CD8-positive, alpha-beta T cell (primary cell): ENCODE measurements at places on chromosomes 4 and X.

DNA sequence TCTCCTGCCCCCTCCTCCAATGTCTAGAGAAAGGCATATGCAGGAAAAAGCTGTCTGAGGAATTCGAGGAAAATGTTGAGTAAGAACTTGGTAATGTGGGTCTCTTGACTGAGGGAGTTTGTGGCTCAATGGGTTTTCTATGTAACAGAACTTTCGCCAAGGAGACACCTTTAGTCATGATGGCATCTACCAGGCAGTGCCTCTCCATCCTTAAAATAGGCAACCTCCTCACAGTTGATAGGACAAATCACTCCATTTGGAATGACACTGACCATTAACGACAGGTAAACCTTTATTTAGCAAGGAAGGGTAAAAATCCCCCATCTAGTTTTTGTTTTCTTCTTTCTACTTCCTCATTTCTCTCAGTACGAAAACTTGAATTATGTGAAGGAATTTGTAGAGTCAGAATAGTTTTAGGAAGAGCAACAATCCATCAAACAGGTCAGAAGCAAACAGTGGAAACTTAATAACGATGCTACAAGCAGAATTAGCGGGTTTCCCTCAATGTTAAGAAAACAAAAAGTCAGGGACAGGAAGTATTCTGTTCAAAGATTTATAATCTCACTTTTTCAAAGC lies 2.7 kb downstream of the GSX2 start:
- DNase-seq = no peak

- peak; percentile 2 for DNase-seq
Measured at GRCh38 chrX:139739138-139739537, 31.2 kb upstream of the MCF2 start.

GRCh38 chrX:153925739-153926551 lies at the start of gene ARHGAP4:
ARHGAP4 (minus strand) TSS chrX:153926264; CDS start chrX:153926202, 62 bp downstream.
- peak; percentile 73 for DNase-seq

DNA sequence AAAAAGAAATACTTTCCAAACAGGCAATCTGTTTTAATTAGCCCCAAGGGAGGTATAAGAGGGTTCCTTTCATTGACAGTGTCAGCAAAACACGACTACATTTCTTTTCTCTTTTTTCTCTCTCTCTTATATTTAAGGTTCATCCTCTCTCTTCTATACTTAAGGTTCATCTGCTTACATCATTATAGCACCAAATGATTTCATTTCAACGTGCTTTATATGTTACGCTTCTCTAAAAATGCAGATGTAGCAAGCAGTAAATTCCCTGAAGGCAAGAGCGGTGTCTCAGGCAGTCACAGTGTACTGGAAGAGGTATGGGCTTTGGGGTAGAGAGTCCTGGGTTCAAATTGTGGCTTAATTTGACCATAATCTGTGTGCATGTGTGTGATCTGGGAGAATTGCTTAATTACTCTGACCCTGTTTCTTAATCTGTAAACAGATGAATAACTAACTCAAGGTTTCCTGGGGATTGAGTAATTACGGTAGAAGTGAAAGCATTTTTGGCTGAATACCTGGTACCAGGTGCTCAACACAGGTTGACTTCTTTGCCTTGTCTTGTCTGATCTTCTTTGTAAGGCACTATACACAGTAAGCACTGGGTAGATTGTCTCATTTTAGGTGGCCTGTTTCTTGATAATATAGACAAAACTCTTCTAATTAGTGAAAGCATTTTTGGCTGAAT lies 180.8 kb downstream of the SPRY1 start:
- DNase-seq = no peak

- DNase-seq = no peak
Measured at GRCh38 chrX:154749856-154750255, 1.0 kb downstream of the GAB3 start.

GRCh38 chr4:33063241-33063640 lies 2343.1 kb downstream of the PCDH7 start:
- no peak for DNase-seq

DNA sequence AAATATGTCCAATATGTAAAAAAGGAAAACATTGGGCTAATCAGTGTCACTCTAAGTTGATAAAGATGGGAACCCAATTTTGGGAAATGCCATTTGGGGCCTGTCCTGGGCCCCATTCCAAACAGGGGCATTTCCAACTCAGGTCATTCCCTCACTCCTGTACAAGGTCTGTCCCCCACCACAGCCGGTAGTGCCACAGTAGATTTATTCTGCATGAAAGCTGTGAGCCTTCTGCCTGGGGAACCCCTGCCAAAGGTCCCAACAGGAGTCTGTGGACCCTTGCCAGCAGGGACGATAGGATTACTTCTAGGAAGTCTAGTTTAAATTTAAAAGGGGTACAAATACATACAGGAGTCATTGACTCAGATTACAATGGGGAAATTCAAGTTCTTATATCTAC lies 317.6 kb upstream of the GNPDA2 start:
- no peak for DNase-seq

DNA sequence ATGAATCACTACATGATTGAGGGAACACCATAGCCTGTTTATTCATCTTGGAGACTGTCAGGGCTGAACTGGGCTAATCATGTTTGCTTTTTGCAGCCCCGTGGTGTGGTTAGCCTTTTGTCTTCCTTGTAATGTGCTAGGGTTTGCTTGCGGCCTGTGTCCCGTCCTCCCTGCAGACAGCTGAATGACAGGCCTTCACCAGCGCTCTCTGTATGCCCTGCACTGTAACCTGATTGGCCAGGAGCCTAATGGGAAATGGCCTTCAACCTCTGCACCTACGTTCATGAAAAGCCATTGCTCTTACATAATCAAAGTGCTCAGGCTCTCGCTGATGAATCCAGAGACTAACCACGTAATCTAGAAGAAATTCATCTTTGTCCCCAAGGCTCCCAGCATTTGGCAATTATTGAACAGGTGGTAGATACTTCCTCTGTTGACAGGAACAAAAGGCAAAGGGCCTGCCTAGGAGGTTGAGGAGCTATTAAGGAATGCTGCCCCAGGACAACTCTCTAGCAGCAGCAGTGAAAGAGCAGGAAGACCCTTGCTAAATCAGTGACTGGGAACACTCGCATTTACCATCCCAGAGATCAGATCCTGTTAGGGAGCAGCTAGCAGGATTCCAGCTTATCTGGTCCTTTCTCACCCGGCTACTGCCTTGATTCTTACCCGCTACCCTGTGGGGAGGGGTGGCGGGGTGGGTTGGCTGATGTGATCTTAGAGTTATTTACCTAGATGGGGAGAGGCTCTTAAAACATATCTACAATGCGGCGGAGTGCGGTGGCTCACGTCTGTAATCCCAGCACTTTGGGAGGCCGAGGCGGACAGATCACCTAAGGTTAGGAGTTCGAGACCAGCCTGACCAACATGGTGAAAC lies 42.3 kb upstream of the FAT1 start:
- DNase-seq = no peak

GRCh38 chr4:139402436-139402835 lies 51.5 kb upstream of the RAB33B start:
- DNase-seq = no peak

DNA sequence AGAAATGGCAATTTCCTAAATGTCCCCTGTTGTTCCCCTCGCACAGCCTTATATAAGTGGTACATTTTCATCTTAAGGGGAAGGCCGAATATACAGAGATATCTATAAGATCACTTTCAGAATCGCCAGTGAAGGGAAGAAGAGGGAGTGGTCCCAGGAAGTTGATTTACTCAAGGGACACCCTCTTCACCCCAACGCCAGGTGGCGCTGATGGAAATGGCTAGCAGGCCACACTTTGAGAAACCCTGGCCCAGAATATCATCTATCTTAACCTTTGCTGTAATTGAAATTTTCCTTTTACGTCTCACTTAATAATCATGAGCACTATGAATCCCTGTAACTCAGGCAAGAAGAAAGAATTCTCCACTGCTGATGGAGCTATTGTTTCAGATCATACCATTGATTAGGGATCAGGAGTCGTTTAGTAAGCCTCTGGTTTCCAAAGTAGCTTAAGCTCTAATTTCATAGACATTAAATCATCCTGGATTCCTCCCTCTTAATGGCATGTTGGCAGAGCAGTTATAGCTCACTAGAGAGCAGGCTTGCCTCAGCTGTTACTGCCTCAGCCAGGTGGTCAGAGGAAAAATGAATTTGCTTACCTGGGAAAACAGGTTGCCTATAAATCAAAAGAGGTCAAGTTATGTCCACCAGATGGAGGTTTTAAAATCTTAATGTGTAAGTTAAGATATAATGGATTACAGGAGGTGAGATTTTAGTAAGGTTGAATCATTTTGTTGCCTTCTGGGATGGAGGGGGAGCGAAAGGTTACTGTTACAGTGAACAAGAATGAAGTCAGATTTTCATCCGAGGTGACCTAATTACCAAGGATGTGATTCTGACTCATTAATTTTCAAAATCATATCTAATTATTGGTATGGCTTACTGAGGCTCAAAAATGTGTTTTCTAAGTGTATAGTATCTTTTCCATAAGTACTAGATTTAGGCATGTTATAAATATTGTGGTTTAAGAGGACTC lies 941.2 kb upstream of the TENM3 start:
- no peak for DNase-seq

DNA sequence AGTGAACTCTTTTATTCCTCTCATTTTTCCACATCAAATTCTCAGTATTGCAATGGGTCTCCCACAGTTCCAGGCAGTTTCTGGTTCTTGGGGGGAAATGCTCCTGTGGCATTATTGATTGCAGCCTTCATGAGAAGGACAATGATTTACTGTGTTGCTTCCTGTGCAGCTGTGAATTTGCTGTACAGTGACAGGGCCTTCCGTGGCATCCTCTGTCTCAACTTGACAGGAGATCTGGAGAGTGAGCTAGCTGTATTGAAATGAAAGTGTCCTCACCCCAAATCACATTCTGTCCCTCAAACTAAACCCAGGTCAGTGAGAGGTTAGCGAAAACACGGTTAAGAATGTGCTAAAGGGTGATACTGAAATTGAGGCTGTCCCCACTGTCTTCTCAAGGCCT lies 77.1 kb upstream of the ATOH1 start:
- DNase-seq = no peak

GRCh38 chr4:113050371-113050755 lies 910 bp downstream of the ANK2 start:
- no peak for DNase-seq

GRCh38 chr4:119328695-119329094 lies 6.8 kb upstream of the FABP2 start:
- no peak for DNase-seq

DNA sequence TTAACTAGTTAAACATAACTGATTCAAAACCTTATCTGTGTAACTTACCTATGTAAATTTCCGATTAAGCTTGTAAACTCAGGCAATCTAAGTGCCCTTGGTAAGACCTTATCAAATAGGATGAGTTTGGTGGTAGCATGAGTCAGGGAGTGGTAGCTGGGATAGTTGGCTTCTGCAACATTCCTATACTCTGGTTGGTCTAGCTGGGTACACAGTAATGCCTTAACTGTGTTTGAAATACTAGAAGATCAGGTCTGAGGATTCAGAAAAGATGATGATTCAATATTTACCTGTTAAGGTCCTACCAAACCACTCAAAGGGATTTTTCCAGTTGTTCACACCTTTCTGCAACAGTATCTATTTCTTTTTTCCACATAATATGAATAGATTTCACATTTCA lies 5.3 kb downstream of the YIPF7 start:
- no peak for DNase-seq

DNA sequence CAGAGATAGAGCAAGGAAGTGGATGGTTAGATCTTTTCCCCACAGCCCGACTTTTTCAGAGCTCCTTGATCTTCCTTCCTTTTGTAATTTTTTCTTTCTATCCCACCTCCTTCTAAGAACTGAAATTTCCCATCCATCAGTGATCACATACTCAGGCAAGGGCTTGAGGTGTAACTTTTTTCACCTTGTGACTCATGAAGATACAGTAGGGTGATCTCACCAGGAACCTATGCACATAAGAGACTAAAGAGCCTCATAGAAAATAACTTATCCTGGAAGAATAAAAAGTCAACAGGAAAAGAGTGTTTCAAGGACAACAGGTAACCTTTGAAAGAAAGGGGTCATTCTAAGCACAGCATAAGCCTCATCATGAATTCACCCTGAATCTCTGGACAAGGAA lies 131.2 kb upstream of the HCCS start:
- no peak for DNase-seq

DNA sequence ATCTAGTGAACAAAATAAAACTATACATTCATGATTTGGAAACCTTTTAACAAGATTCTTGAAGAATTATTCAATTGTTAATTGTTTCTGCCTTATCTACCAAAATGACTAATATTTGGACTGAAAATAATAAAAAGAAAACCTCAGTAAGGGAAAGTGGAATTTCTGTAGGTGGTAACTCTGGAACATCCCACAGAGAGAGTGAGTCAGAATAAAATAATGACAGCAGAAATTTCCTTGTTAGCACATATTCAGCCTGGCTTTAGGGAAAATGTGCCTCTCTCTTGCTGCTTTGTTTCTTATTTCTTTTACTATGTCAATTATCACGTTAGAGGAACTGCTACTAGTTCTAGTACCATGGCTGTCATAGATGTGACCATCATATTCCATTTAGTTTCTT lies 421.5 kb upstream of the GNPDA2 start:
- no peak for DNase-seq

DNA sequence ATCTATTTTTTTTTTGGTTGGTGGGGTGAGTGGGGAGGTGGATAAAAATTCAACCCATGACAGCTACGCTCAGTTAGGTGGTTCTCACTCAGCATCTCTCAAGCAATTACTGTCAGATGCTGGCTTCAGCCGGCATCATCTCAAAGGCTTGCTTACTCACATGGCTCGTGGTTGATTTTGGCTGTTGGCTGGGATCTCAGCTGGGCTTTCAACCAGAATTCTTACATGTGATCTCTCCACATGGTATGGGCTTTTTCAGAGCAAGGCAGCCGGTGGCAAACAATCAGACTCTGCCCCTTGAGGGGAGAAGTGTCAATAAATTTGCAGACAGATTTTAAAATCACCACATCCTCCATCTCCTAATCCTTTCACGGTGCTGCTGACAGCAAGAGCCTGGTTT lies 47.2 kb downstream of the SLC34A2 start:
- DNase-seq = no peak

- no peak for DNase-seq
Measured at GRCh38 chrX:9373789-9374188, 91.1 kb upstream of the TBL1X start.

GRCh38 chr4:183384983-183385382 lies 59.5 kb upstream of the CDKN2AIP start:
- DNase-seq = no peak

DNA sequence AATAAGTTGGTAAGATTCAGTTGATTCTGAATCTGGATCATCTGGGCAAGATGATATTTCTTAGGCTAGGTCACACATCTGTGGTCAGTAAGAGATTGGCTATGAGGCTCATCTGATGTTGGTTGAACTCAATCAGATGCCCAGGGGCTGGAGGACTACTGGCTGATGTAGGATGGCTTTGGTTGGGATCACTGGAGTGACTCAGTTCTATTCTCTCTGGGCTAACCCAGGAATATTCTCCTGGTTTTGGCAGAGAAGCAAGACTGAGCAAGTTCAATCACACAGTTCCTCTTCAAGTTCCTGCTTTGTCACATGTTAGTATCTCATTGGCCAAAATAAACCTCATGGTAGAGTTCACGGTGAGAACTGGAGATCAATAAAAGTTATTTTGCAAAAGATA lies 902.3 kb upstream of the SLIT2 start:
- DNase-seq = no peak

- DNase-seq = no peak
Measured at GRCh38 chrX:73850124-73851013, 287.4 kb downstream of the CHIC1 start.

GRCh38 chrX:96140796-96141195 lies 543.8 kb upstream of the DIAPH2 start:
- DNase-seq = no peak

- DNase-seq = no peak
Measured at GRCh38 chrX:2689773-2690666, 1.1 kb upstream of the CD99 start.

- no peak for DNase-seq
Measured at GRCh38 chrX:153791104-153791852, 2.9 kb downstream of the IDH3G start.

- DNase-seq = no peak
Measured at GRCh38 chrX:65999563-66000148, 40.2 kb downstream of the VSIG4 start.
